Esophagus mucosa (tissue), 1 donor: ENCODE measurements at places on chromosomes 6 and 20. TPM values are rescaled to one million over a fixed set of nuclear protein-coding genes. Genes with fewer than 3 reads are reported as not detected.

Gene TP53TG5
- 0.36 TPM for total RNA-seq

- ATAC-seq = no peak
These were observed 526.6 kb upstream of the MARCKS start for GRCh38 chr6:113330636-113330946.

DNA sequence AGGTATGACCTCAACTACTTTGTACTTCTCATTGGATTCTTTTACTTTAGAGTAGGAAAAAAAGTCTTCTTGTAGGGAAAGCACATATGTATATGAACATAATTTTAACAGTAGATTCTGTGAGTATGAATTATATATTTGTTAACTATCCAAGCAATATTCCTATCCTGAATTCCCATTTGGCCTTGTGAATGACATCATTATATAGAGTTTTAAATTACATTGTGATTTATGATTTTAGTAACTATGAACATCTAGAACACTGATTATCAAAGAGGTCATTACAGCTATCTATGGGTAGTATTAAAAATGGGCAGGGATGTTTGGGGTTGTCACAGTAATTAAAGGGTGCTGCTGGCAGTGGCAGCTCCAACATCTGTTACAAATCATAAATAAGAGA is 163.9 kb upstream of the TFAP2D start:
- ATAC-seq = no peak

DNA sequence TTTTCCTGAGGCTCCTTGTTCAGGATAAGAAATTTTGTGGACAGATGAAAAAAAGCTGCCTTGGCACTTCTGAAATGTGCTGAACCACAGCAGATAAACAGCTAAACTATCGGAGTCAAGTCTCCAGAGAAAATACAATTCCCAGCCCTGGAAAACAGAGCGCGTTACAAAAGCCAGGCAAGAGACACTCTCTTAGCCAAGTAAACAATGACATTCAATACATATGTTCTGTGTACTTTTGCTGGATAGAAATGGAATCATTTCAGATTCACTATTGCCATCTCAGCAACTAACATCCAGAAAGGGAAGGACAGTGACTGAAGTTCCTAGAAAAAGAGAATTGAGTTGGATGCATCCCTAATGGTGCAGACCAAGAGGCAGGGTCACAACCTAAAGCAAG is 196.8 kb upstream of the NRSN1 start:
- ATAC-seq = no peak

Gene TGM3
- total RNA-seq = 1,379 TPM

DNA sequence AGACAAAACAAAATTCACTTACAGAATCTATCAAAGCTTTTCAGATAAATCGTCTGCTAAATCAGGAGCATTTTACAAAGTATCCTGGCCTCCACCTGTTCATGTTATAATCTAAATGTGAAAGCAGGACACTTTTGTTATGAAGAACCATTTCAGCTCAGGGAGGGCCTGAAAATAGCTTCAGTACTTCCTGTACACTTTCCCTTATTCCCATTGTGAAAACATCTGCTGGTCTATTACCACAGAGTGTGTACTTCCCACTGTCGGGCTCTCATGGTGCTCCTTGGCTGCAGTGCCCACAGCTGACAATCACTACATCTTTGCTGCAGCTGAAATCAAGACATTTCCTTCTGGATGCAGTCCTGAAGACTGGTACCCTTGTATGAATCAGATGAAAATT is 128.1 kb downstream of the OPRM1 start:
- no peak for ATAC-seq
